Endothelial cell (in vitro differentiated cells): ENCODE measurements at places on chromosomes 5 and 9. TPM values are rescaled to one million over a fixed set of nuclear protein-coding genes. Genes with fewer than 3 reads are reported as not detected.

Gene ADGRD2
- total RNA-seq = not detected

Gene DNAJA1
- 120 TPM for total RNA-seq

Gene SLC36A3
- total RNA-seq = not detected

Gene KIAA1958
- total RNA-seq = 15.1 TPM

Gene NR5A1
- 1.2 TPM for total RNA-seq
